ENCODE measurements at places on chromosomes 2 and 18.

DNA sequence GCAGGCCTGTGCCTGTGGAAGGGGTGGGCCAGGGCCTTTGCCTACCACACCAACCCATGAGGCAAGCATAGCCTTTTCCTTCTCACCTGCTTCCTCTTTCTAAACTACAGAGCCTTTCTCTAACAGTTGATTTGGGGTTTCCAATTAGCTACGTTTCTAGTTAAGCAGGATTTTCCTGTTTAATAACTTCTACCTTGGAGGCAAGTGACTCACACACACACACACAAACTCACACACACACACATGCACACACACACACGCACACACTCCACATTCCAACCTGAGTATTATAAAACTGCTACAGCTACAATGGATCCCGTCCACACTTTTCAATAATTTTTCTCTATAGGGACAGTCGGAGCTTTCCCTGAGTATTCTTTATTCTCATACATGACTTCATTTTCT, 84.9 kb downstream of the SOX11 start:
- DNase-seq = no peak

- DNase-seq = no peak
Observed at GRCh38 chr2:53130441-53130943, 637.1 kb upstream of the CHAC2 start.

GRCh38 chr2:209162129-209162528, 261.7 kb upstream of the MAP2 start:
- no peak for DNase-seq

- no peak for DNase-seq
Observed at GRCh38 chr2:157874997-157875640, 1.0 kb downstream of the ACVR1 start.

DNA sequence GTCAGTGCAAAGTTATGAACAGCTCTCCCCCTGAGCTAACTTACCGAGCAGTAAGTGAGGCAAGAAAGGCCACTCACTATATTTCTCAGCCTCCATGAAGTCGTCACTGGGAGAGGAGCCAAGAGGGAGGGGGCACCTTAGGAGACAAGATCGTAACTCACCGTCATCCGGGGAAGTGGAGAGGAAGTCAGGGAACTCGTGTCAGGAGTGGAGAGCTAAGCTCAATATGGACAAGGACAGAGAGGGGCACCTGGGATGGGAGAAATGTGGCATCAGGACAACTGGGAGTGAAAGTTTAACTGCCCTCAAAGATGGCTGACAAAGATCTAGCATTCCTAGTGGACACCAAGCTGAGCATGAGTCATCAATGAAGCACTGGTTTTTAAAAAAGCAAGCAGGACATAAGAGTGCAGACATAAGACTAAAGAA, 37.1 kb downstream of the BCL11A start:
- no peak for DNase-seq

- no peak for DNase-seq
Observed at GRCh38 chr2:16441431-16441830, 224.2 kb downstream of the CYRIA start.

DNA sequence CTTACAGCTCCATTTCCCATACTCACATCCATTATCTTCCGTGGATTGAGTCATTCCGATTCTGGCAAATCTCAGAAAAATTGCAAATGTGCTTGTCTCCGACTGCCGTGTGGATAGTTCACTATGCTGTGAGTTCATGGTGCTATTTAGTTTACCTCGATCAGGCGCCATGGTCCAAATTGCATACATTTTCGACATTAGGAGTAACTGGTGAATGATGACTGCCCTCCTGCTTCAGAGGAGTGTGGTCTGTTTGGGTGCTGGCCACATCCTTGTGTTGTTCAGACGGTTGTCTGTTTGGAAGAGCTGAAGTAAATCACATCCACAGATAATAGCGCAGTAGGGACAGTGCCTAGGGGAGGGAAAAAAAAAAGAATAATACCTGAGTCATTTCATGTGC, 439.5 kb downstream of the ZNF516 start:
- no peak for DNase-seq

- DNase-seq = no peak
Observed at GRCh38 chr18:26207937-26208336, 18.3 kb upstream of the TAF4B start.

DNA sequence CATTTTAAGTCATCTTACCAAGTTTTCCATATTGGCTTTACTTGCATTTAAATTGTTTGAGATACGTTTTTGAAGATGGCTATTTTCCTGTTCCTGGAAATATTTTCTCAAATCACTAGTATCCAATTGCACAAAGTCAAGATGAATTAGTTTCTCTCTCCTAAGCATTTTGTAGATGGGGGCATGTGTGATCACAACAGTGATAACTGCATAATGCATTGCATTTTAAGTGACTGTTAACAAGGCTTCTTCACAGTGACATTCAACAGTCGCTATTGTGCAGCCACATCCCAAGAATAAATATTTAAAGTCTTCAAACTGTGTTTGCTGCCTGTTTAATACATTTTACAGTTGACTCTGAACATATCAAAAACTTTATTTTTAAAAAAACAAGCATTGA, 694.2 kb upstream of the CDH7 start:
- DNase-seq = no peak

- no peak for DNase-seq
Observed at GRCh38 chr2:134362152-134362668, 108.3 kb downstream of the MGAT5 start.

- DNase-seq = no peak
Observed at GRCh38 chr2:132667706-132668105, 2.3 kb downstream of the LYPD1 start.

DNA sequence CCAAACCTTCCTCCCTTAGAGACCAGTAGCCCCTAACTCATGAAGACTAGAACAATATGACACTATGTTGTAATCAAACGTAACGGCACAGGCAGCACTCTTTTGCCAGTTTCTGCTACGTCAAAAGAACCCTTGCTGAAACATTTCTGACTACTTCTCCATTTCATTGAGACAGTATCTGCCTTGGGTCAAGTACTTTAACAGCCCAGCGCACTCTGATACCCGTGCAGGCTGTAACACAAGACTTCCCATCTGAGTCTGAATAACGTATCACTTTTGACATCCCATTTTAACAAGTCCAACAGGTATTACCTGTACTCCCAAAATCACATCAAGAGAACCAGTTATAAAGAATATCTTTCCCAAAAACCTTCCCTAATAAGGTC, 38.4 kb downstream of the TBC1D8 start:
- no peak for DNase-seq

DNA sequence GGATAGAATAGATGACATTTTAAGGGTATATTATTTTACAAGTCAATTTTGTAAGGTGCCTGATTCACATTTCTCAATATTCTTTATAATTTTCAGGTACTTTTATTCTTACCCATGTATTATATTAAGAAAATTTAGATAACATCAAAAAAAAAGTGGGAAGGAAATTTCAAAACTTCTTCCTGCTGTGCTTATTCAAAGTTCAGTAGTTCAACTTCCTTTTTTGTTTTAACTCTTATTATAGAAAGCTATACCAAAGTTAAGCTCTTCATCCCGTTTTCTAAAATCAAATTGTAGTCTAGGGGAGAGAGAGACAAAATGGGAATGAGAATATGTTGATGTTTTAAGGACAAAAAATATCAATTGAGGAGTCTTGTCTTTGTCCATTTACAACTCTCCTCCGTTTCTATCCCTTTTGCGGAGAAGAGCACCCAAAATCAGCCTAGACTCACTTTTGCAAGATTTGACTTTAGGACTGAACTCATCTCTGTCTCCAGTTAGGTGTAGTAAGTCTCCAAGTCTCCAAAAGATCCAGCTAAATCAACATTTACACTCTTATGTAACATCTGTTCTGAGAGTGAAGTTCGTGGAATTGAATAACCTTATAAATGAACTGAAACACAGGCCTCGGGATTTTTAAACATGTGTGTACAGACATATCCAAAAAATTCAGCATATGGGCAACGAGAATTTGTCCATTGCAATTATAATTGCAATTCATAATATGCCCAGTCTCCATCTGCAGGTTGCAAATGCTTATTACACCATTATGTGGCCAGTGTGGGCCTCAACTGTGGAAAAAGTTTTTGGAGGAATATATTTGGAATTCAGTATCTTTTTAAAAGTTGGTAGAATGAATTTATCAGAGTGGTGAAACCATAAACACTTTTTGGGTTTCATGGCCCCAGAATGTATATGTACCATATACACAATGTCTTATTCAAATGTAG, 23.9 kb downstream of the FAM124B start:
- no peak for DNase-seq

GRCh38 chr2:240893363-240893844, 2.6 kb downstream of the MAB21L4 start:
- no peak for DNase-seq

DNA sequence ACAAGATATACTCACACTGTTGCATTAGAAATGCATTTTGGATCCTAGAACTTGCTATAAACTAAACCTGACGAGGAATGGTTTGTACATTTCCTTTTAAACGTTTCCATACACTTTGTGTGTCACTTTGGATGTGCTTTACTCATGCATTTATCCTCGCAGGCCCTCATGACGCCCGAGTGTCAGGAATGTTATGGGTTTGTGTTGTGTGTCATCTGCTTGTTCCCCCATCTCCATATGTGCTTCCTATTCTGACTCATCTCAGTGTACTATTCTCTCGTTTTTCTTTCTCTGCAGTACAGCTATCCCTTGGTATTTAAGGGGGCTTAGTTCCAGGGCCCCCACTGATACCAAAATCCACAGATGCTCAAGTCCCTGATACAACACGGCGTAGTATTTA, 121.5 kb upstream of the RASGRP3 start:
- no peak for DNase-seq

GRCh38 chr18:46283268-46283667, 179.1 kb downstream of the HAUS1 start:
- DNase-seq = peak; percentile 33

DNA sequence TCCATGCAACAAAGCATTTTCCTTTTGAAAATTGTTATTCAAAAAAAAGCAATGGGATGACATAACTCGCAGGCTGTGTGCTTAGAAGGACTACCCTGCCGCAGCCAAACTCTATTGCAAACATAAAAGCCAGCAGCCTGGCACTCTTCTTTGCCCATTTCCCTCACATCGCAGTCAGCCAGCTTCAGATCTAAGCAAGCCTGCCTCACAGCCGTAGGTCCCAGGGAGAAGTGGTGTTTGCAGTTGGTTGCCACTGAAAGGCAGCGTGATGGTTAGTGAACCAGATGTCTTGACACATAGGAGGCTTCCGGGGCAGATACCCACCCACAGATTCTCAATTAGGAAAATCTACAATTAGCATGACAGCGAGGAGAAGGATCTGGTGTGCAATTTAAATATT, 655.2 kb downstream of the RNF144A start:
- DNase-seq = no peak

- no peak for DNase-seq
Observed at GRCh38 chr2:37802899-37803379, 122.1 kb upstream of the RMDN2 start.

DNA sequence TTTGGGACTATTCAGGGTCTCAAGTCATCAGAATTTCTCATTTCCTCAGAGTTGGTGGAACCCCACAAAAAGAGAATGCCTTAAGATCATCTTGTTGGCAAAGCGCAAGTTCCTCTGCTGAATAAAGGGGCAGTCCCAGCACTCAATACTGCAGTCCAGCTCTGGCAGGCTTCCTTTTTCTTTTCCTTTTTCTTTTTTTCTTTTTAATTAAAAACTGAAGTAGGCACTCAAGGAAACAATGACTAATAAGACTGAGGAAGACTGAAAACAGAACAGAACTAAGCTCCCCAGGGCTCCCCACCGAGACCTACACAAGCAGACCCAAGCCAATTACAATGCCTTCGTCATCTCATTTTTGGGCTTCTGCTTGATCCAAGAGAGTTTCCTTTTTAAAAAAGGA, 82.0 kb downstream of the STK39 start:
- no peak for DNase-seq

DNA sequence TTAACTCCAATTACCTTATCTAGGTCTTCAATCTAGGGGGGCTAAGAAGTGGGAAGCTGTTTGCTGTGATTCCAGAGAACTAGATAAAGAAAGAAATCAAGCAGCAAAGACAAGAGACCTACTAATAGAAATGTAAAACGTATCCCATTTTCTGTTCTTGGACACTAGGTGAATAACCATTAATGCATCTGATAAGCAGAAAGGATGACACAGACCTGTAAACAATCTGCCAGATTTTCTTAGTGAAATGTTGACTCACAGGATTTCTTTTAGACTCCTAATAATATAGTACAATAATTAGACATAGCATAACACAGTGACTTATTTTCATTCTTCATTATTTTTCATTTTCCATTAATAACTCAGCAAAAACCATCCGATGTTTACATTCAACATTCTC, 1.3 kb downstream of the WDR35 start:
- no peak for DNase-seq

GRCh38 chr18:519019-519879, 18.7 kb upstream of the COLEC12 start:
- no peak for DNase-seq

- no peak for DNase-seq
Observed at GRCh38 chr2:36246320-36246990, 109.1 kb upstream of the CRIM1 start.

- DNase-seq = no peak
Observed at GRCh38 chr2:45545943-45546342, 65.1 kb downstream of the SRBD1 start.

GRCh38 chr2:180570864-180571263, 409.5 kb upstream of the UBE2E3 start:
- DNase-seq = no peak

DNA sequence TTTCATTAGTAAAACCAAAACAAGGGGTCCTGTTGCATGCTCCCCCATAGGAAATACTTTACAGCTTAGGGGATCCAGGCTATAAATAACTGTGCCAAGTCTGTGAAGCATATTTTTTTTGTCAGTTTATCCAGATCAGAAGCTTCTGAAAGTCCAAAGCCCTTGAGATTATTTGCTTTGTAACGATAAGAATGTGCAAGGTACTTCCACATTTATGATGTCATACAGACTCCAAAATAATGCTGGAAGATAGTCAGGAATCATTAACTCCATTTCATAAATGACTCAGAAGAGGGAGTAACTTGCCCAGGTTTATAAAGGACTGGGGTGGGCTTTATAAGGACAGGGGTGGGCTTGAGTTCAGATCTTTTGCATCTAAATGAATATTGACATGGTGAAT, 29.3 kb downstream of the RDH14 start:
- no peak for DNase-seq

DNA sequence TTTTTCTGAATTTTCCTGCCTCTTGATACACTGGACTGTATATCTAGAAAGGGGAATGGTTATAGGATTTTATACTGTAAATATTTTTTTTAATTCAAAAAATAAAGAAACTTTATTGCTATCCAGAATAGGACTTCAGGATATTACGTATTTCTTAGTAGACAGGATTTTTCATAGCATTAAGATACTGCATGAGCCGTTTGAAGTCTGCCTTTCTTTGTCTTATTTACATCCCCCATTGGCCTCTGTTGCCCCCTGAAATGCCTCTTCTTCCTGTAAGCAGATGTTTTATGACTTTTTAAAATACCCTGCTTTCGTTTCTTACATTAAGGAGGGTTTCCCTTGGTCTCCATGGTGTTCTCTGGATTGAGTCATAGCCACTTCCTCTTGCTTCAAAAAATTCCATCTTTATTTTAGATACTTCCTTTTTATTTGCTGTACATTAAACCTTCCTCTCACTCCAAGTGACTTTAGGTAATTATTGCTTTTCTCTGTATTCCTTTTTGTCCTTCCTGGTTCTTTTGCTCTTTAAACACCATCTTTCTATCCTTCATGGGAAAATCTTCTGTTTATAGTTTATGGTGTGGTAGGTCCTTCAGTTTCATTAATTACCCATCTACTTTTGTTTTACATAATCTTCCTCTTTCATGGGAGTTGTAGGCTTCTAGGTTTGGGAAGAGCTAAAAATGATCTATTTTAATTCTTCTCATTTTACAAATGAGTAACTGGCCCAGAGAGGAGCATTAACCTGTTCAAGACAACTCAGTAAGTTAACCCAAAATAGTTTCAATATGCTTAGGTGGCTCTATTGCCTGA, 72.6 kb downstream of the ZNF532 start:
- DNase-seq = no peak

Data from activated naive CD4-positive, alpha-beta T cell treated with anti-CD3 and anti-CD28 coated beads, Interleukin-2, amount 50 U/mL, for 72 hours (primary cell).